ENCODE measurements at places on chromosomes 7 and 10.
A peak's percentile ranks its signal among the peaks of the same experiment; 100 is the strongest.

DNA sequence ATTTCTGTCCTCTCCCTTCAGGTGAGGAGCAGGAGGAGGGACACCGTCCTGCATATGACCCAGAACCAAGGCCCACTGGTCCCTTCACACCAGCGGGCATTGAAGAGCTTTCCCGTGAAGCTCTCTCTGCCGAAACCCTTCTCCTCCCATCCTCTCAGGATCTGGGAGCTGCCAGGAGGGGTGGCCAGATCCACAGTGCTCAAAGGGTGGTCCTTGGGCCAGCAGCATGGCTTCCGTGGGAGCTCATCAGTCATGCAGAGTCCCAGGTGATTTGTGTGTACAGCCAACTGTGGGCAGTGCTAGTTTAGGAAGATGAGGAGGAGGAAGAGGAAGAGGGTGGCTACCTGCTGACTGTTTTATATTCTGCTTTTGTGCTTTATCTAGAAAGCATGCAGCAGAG, 28.4 kb downstream of the CNPY1 start:
- no peak for DNase-seq

DNA sequence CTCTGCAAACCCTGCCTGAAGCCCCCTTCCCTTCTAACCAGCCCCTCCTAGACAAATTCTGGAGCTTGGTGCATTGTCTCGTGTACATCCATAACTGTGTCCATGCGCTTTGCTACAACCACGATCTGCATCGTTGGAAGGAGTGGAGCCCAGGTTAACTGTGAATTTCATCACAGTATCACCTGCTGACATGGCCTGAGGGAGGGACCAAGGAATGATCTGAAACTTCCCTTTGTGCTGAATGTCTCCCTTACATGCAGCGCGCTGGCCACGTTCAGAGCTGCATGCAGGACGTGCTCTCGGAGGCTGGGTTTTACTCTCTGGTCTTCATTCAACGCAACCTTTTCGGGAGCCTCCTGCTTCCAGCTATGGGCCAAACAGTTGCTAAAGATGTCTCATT, 222.3 kb downstream of the CUX1 start:
- DNase-seq: no peak

DNA sequence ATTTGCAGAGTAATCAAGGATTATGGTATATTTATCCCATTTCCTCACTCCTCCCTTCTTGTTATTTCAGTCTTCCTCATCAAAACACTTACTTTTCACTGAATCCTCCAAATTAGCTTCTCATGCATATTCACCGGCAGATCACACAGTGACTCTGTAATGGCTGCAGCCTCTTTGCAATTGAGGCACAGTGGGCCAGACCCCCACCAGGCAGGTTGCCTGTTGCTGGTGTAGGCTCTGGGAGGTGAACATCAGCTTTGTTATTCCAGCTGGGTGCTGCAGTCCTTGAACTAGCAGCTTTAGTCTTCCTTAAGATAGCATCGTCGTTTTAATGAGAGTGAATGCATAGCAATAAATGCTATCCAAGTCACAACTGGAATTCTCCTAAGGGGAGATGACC, 449.3 kb downstream of the CNTNAP2 start:
- DNase-seq: no peak

GRCh38 chr10:62895063-62895462, 78.9 kb upstream of the EGR2 start:
- DNase-seq: no peak

DNA sequence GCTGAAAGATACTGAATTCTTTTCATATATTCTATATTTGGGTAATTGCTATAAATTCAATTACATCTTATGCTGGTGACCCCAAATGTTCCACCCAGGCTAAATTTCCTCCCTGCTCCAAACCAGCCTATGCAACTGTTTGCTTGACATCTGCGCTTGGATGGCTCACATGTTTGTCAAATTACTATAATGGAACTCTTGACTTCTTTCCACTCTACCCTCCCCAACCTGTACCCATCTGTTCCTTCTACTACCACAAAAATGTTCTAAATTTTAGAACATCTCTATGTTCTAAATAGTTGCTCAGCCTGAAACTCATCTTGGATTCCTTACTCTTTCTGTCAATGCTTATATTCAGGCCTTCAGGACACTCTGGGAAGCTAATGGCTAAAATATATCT, 249.9 kb upstream of the SMIM30 start:
- DNase-seq: no peak

GRCh38 chr10:6558759-6559461, 21.2 kb downstream of the PRKCQ start:
- no peak for DNase-seq

DNA sequence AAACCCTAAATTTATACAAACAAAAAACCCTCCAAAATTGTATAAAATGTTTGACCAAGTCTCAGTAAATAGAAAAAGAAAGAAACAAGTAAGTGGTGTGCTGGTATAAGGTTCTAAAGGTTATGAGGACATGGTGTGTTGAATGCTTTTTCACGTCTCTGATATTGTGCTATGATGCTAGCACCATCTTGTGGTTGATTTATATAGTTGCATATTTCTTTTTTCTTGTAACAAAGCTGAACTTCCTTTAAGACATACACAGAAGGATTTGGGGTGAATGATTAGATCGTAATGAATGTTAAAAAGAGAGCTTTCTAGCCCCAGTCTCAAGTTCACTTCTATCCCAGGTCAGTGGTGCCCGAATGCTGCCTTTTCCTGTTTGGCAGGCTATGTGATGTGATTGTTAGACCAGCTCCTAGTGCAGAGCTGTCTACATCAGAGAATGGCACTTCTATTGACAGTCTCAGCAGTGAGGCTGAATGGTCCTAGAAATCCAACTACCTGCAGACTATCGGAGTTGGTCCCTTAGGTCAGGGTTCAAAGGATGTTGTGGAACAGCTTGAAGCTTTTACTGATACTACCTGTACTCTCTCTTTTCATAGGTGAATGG, 25.0 kb downstream of the VTI1A start:
- no peak for DNase-seq

DNA sequence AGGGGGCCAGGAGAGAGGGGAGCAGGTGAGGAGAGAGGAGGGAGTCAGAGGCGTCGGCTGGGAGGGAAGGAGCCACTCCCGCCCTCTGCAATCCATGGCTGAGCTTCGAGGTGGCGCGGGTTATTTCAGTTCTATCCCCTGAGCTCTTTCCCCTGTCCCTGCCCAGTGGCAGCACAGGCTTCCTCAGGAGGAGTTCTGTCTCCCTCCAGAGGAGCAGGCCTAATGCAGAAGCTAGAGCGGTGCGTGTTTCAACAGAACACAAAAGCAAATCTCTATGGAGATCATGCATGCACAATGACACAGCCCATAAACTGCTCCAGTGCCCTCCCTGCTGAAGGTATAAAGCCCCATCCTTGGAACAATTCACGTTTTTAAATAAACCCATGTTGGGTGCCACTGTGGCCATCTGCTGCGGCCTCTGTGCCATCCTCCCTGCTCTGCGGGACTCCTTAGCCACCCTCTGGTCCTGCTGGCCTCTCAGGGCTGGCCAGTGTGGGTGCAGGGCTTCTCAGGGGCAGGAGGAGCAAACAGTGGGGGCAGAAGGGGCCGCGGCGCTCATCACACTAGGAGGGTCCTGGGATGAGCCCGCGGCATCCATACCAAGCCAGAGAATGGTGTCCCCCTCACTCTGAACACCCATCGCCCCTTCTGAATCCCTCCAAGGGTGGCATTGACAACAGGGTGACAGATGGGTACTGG, 192.6 kb upstream of the LYZL2 start:
- DNase-seq: no peak

- no peak for DNase-seq
Observed at GRCh38 chr7:28478656-28479055, 66.3 kb downstream of the CREB5 start.

DNA sequence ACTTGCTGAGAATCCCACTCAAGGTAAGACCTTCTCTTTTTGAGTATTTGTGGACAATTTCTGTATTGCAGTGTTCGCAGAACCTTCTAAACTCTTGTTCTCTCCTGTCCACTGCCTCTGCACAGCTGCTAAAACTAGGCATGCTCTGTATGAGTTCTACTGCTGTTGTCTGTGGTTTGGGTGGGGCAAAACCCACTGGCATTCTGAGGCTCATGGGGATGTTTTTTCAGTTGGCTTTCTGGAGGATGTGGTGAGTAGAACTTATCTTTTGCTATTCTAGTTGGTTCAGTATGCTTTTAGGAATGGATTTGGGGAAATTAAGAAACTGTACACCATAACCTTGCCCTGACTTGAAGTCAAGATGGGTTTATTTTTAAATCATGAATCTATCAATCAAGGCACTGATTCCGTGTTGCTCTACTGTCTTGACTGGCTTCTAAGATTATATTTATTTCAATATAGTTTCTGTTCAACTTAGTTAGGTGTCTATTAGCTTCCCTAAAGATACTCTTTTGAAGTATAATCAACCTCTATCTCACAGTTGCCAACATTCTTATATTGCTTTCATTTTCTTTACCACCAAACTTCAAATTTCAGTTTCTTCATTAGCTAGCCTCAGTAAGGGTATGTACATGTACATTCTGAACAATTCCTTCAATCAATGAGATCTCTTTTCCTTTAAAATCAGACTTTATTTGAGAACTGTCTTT, 25.0 kb upstream of the C1GALT1 start:
- DNase-seq: peak; percentile 26

Measured in stimulated activated CD8-positive, alpha-beta memory T cell treated with anti-CD3 and anti-CD28 coated beads, Interleukin-15, amount 100 ng/mL, for 4 hours (primary cell).